ENCODE measurements at places on chromosomes 11 and 22. TPM values are rescaled to one million over a fixed set of nuclear protein-coding genes. Genes with fewer than 3 reads are reported as not detected.

DNA sequence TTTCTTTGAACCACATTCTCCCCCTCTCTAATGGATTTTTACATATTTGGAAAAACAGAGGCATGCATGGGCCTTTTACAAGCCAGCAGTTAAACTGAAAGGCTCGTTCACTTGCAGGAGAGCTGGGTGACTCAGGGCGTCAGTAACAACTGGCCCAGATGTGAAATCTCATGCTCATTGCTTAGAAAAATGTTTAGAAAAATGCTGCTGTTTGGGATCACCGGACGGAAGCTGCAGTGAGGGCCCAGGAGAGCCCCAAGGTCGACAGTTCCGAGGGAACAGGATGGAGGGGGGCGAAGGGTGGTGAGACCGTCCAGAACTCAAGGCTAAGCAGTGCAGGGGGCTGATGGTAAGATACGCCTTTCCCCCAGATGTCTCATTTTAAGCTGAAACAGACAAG, 41.7 kb upstream of the SMTN start:
- DNase-seq, result peak; percentile 41

- DNase-seq, result no peak
These were observed 324.6 kb upstream of the MTNR1B start for GRCh38 chr11:92644595-92645445.

- DNase-seq, result no peak
These were observed 17.4 kb upstream of the CTSC start for GRCh38 chr11:88354912-88355311.

Gene PLA2G3
- 0.78 TPM for total RNA-seq

DNA sequence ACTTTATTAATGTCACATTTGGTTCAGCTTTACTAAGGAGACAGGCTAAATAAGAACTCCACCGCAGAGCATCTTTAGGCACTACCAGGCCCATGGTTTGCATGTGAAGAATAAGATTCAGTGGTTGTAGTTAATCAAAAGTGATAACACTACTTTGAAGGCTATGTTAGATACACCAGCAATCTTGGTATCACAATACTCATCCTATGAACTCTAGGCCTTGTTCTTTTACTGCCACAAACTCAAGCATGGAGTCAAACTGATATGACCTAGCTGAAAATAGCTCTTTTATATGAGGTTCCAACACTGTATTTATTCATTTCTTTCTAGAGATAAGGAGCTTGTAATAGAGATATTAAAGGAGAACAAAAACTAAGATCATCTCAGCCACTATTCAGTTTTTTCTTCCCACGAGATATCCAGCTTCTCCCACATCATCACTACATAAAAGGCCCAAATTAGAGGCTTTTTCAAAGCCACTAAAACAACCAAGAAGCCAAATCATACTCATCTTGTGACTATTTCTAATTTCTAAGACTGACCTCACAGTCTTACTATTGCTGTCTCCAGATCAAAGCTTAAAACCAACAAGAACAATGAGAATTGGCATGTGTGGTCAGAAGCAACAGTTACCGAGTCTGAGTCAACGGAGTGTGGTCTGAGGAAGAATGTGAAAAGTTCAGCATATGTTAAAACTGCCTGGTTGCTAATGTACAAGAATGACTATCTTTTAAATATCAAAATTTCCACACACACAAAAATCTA, 25.1 kb upstream of the GUCY1A2 start:
- DNase-seq, result no peak

Gene SCUBE2
- 22.0 TPM for total RNA-seq

Gene APOA4
- not detected for total RNA-seq

Gene MSANTD4
- 14.6 TPM for total RNA-seq

DNA sequence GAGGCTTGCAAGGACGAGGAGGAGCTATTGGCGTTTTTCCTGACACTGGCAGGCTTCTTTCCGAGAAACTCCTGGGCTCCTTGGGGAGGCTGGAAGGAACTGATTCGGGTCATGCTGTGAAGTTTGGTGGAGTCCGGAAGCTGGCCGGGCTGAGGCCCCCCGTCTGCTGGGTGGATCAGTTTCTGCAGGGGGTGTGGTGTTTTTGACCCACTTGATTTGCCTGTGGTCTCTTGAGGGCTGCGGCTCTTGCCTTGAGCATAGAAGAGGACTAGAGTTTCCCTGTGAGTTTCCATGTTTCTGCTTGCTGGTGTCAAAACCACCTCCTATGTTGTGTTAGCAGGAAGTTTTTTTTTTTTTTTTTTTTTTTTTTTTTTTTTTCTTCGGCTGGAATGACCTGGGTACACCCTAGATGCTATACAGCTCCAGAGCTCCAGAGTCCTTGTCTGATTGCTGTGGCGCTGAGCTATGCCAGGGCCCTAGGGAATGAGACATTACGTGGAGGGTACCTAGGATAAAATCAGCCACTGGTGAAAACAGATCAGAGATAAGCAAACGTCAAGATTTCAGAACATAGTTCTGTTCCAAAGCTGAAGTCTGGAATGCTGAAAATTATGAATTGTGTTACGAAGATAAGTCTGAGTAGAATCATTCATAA, 728 bp downstream of the TBC1D22A start:
- no peak for DNase-seq

GRCh38 chr11:15874704-15875103, 481.6 kb downstream of the SOX6 start:
- no peak for DNase-seq

DNA sequence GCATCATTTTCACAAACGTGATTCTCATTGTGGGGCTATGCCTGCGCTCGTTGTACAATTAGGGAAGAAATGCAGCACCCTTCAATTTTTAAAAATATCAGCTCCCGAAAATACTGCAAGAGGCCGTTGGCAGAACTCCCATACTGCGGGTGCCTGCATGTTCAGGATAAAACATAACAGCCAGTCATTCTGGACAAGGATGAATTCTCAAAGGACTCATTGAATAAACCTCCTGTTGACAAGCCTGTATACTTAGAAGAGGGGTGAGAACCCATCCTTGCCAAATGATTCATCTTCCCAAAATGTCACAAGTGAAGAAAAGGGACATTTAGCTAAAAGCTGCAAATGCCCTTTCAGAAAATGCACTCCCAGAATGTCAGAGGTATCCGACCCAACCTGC, 141.9 kb downstream of the CSNK2A3 start:
- no peak for DNase-seq

GRCh38 chr11:28983780-28984179, 875.6 kb downstream of the METTL15 start:
- peak; percentile 33 for DNase-seq

DNA sequence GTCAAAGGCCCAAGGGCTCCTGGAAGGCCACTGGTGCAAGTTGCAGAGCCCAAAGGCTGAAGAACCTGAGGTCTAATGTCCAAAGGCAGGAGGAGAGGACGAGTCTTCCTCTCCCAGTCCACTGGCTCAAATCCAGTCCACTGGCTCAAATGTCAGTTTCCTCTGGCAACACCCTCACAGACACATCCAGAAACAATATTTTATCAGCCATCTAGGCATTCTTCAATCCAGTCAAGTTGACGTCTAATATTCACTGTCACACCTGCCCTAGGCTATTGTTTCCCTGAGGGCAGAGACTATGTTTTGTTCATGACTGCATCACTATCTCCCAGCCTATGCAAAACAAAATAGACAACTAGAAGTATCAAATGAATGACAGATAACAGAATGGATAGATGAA, 148.1 kb downstream of the SPON1 start:
- no peak for DNase-seq

Gene KIRREL3
- 0.66 TPM for total RNA-seq

Gene CSNK2A3
- 1.6 TPM for total RNA-seq

- no peak for DNase-seq
These were observed 251.8 kb downstream of the TENM4 start for GRCh38 chr11:79189055-79189454.

Gene MS4A3
- total RNA-seq, result 0.40 TPM

DNA sequence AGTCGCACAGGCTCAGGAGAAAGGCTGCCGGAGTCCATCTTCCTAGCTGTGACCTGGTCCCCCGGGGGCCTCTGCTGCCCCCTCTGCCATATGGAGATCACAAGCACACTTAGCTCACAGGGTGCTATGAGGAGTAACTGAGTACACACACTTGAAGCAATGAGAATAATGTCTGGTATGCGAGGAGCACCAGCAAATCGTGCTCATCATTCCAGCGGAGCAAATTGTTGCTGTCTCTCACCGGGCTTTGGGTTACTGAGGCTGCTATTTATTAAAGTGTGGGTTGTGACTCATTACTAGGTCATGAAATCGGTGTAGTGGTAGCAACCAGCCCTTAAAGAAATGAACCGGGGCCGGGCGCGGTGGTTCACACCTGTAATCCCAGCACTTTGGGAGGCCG, 48.1 kb upstream of the EIF3D start:
- DNase-seq, result no peak

Gene OVOL1
- total RNA-seq, result 3.5 TPM

Gene ZNF215
- total RNA-seq, result 1.5 TPM

DNA sequence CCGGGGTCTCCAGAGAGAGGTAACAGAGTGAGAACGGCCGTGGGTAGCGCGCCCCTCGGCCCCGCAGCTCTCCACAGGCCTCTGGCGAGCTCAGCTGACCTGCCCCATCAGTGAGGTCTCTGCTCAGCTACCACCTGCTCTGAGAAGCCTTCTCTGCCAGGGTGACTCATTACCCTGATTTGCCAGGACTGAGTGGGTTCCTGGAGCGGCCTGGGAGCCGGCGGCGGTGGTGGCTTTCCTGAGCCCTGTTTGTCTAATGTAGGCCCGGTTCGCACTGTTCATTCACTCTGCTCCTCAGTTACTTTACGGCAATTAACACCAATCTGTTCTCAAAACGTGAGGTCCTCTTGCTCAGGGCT, 351.0 kb upstream of the B3GAT1 start:
- no peak for DNase-seq

Gene ADAMTS8
- 14.1 TPM for total RNA-seq

- DNase-seq, result peak; percentile 52
These were observed 7.1 kb downstream of the VSIG10L2 start for GRCh38 chr11:125952973-125953372.

GRCh38 chr22:43388420-43388851, 23.4 kb upstream of the MPPED1 start:
- peak; percentile 72 for DNase-seq

DNA sequence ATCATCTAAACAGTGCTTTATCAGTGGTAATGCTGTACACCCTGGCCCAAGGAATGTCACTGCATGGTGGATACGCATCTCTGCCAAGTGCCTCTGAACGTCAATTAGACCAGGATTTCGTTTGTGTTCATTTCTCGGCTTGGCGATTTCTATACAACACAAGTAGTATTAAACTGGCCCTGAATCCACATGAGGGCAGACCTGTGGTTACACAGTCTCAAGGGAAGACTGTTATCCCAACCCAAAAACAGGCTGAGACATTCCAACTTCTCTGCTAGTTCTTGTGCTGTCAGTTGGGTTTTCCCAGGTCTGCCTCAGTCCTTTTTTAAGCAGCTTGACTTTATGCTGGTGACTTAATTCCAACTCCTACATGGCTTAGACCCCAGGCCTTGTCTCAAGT, 58.1 kb downstream of the HIRA start:
- DNase-seq, result no peak

Data from mucosa of gallbladder (tissue), 1 donor.